ENCODE measurements at places on chromosomes 3 and 15. TPM values are rescaled to one million over a fixed set of nuclear protein-coding genes. Genes with fewer than 3 reads are reported as not detected.

NOX5 gene
- 0.17 TPM for total RNA-seq

DNA sequence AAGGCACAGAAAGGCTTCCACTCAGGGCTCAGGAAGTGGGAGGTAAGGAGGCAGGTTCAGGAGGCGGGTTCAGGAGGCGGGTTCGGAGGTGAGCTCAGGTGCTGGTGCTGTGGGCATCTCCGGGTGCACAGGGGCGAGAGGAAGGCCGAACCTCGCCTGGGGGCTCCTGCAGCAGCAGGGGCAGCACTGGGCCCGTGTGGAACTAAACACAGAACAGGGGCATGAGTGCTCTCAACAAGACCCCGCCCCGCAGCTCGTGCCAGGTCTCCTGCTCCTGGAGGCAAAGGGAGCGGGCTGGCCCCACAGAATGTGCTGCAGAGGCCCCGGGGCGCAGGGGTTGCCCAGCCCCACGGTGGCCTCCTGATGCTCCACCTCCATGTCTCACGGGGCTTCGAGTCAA is 13.7 kb downstream of the ZDHHC19 start:
- no peak for DNase-seq

SPATA12 gene
- total RNA-seq, result not detected

C3orf49 gene
- total RNA-seq, result not detected

ST3GAL6 gene
- total RNA-seq, result 2.3 TPM

DNA sequence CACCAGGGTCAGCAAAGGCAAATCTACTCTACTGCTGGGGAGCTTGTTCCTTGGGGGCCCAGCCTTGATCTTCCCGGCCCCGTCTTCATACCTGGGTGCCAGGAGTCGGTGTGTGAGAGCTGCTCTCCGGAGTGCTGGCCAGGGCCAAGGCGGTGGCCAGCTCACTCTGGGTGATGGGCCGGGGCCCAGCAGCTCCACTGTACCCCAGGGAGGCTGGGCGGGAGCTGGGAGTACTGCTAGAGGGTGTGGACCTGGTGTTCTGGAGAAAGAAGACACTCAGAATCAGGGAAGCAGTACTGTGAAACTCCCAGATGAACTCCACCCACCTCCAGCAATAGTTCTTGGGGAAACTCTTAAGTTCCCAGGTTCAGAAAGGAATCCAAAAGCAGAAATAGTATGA is 11.9 kb downstream of the UBL7 start:
- DNase-seq, result no peak

DNA sequence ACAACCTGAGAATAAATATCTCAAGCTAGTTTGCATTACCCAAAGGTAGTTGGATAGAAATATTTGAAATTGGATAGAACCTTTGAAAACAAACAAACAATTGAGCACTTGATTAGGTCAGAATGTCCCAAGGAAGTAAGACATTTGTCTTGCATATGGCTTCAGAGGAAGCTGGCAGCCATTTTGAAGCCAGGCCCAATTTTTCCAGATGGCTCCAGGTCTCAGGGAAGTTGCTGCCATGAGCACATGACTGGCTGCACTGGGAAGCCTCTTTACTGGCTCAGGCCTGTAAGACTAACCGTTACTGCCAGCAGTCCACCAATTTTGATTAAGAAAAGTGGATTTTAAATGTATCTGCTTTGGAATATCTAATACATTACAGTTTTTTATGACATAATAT is 448.9 kb upstream of the DPH6 start:
- no peak for DNase-seq

DNA sequence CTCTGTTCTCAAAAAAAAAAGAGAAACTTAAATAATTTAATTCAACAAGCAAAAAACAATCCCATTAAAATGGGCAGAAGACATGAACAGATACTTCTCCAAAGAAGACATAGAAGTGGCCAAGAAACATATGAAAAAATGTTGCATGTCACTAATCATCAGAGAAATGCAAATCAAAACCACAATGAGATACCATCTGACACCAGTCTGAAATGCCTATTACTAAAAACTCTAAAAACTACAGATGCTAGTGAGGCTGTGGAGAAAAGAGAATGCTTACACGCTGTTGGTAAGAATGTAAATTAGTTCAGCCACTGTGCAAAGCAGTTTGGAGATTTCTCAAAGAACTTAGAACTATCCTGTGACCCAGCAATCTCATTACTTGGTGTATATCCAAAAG is 382.9 kb downstream of the OTOL1 start:
- DNase-seq, result no peak

DNA sequence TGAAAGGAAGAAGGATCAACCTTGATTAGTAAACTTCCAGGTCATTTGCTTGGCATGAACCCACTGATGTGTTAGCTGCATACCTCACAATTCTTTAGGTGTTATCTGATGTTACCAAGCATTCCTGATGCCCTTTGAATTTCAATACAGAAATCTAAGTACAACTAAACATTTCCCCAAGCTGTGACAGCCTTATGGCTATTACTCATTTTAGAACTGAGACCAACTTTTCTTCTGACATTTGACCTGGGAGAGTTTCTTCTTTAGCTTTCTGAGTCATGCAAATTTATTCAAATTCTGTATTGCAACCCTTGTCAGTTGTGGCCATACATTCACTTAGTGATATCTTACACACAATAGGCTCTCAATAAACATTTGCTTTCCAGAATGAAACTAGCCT is 124.3 kb downstream of the TIGIT start:
- DNase-seq, result no peak

MCF2L2 gene
- 1.4 TPM for total RNA-seq

MESP2 gene
- total RNA-seq, result 0.45 TPM

GRCh38 chr15:74215958-74216357 is 13.4 kb upstream of the STRA6 start:
- no peak for DNase-seq

DNA sequence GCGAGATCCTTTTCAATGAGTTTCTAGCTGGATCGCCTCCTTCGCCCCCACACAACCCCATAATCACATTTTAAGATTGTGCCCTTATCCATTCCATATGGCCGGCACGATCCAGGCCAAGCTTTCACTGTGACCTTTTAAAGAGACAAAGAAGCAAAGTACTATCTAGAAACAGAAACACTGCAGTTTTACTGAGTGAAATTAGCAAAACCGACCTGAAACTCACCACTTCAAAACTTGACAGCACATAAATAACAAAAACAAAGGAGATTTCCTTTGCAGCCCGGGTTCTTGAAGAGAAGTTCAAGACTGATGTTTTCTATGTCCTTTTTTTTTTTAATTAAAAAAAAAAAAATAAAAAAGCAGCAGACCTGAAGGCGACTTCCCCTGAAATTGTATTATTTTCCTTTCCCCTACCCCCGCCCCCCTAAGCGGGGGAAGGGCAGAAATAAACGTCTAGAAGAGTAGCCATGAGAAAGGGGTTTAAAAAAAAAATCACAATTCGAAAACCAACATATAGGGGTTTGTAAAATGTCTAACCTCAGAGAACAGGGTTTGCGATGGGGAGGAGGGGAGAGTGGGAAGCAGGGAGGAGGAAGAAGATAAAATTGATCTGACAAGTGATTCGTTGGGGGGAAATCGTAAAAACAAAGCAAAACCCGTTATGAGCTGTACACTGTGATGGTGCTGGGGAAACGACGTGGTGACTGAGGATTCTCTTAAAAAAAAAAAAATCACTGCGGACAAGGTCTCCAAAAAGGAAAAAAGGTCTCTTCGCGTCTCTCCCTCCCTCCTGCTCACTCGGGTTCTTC is 1.5 kb downstream of the SATB1 start:
- peak; percentile 82 for DNase-seq

DNA sequence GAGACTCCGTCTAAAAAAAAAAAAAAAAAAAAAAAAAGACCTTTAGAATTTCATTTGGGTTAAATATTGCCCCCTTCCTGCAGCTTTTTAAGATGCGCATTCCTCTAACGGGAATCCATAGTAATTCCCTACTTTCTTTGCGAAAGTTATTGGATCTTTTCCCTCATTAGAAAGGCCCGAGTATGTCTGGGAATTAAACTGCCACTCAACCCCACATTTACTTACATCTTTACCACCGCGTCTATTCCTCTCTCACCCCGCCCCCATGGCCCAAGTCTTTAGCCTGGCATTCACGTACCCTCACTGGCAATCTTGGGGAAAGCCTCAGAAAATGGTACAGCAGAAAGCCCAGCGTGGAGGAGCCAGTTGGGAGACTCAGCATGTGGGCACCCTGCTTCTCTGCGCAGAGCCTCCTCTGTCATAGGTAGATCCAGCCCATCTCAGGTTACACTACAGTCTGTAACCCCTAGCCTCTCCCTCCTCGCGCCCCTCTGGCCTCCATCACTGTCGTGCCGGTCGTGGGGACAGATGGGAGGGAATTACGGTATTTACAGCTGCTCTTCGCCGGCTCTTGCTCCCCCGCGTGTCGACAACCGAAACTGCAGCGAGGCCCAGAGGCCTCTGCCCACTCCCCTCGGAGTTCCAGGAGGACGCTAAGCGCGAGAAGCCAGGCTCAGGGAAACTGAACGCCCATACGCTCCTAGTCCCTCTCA is 6.4 kb upstream of the ANKDD1A start:
- peak; percentile 80 for DNase-seq

- no peak for DNase-seq
Observed at GRCh38 chr3:119529883-119530282, 29.5 kb downstream of the CD80 start.

- DNase-seq, result no peak
Observed at GRCh38 chr3:70224337-70224736, 88.1 kb downstream of the MDFIC2 start.

GAP43 gene
- total RNA-seq, result 0.54 TPM

- no peak for DNase-seq
Observed at GRCh38 chr3:197353867-197354567, 55.6 kb upstream of the DLG1 start.

ISLR gene
- total RNA-seq, result 3.6 TPM

DNA sequence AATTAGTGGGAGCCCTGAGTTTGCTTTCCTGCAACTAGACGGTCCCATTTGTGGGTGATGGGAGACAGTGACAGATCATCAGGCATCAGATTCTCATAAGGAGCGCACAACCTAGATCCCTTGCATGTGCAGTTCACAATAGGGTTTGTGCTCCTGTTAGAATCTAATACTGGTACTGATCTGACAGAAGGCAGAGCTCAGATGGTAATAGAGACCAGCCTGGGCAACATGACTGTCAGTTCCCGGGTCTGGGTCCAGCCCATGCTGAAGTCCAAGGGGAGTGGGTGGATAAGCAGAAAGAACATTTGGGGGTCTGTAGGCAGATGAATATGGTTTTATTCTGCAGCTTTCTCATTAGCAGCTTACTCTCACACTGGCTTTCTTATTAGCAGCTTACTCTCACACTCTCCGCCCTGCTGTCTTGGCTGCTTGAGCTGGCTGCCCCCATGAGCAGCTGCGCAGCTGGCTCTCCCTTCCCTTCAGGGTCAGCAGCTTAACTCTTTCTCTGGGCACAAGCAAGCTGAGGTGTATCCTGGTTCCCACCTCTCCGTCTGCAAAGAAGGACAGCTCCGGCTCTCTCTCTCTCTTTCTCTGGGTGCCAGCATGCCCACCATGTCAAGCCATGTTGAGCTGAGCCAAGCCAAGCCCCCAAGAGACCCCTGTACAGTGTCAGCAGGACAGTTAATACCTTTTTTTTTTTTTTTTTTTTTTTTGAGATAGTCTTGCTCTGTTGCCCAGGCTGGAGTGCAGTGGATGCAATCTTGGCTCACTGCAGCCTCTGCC is 46.5 kb downstream of the KLHDC8B start:
- no peak for DNase-seq

LRCH3 gene
- 33.5 TPM for total RNA-seq

SAMMSON gene
- not detected for total RNA-seq

DNA sequence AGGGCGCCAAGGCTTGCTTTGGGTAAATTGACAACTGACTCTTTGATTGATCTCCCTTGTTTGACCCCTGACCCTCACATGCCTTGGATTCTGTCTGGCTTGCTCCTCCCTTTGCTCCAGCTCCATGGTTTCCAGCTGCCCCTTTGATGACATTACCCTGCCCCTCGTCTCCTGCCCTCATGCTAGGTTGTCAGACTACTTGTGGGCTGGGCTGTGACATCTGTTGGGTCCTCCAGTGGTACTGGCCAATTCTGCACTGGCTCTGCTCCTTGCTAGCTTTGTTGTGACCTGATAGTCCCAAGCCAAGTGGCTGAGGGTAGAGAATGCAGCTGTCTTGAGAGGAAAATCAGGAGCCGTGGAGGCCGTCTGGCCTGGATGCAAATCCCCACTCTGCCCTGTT is 6.2 kb downstream of the THSD4 start:
- no peak for DNase-seq

DNA sequence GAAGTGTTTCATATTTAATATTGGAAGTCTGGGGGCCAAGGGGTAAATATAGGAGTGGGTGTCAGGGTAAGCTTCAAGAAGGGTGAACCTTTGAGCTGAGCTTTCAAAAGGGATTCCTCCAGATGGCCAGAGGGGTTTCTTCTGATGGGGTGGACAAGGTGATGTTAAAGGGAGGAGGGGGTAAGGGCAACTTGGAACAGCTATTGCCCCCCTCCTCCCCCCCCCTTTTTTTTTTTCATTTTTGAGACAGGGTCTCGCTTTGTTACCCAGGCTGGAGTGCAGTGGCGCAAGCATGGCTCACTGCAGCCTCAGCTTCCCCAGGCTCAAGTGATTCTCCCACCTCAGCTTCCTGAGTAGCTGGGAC is 2.1 kb upstream of the TTLL3 start:
- no peak for DNase-seq

DNA sequence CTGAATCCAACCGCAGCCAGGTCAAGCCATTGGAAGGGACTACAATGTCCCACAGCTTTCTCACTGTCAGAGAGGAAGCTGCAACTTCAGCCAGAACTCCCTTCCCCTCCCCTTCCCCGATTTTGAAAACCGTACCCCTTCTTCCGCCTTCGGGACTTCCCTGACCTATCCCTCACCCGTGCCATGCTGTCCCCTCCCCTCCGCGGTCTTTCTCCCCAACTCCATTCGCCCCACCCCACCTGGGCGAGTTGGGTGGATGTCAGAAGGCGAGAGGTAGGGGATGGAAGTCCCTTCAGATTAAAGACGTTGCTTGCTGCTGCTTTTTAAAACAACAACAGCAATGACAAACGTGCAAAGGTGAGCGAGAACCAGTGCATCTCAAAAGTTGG is 723 bp downstream of the CPNE4 start:
- no peak for DNase-seq

DNA sequence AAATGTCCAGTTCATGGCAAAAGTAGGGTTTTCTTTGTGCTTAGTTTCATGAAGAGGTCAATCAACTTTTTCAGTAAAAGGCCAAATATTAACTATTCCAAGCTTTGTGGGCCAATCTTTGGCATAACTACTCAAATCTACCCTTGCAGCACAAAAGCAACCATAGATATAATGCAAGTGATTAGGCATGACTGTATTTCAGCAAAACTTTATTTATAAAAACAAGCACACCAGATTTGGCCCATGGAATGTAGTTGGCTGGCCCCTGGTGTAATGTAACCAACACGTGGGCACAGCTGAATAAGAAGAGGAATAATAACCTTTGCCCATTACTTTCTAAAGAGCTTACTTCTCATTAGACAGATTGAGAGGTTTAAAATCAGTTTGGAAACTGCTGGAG is 50.6 kb downstream of the CASR start:
- DNase-seq, result no peak

GP5 gene
- total RNA-seq, result not detected

DNA sequence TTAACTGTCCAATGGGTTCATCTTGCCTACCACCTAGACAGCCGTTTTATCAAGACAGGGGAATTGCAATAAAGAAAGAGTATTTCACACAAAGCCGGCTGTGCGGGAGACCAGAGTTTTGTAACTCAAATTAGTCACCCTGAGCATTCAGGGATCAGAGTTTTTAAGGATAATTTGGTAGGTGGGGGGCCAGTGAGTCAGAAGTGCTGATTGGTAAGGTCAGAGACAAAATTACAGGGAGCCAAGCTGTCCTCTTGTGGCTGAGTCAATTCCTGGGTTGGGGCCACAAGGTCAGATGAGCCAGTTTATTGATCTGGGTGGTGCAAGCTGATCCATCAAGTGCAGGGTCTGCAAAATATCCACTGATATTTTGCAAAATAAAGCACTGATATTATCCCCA is 29.9 kb upstream of the GPD1L start:
- DNase-seq, result no peak
